ENCODE measurements at places on chromosomes 16 and 17.

- no peak for DNase-seq
Observed at GRCh38 chr16:69724414-69724873, 1.9 kb downstream of the NQO1 start.

- DNase-seq, result no peak
Observed at GRCh38 chr17:66255527-66255971, 26.3 kb upstream of the APOH start.

DNA sequence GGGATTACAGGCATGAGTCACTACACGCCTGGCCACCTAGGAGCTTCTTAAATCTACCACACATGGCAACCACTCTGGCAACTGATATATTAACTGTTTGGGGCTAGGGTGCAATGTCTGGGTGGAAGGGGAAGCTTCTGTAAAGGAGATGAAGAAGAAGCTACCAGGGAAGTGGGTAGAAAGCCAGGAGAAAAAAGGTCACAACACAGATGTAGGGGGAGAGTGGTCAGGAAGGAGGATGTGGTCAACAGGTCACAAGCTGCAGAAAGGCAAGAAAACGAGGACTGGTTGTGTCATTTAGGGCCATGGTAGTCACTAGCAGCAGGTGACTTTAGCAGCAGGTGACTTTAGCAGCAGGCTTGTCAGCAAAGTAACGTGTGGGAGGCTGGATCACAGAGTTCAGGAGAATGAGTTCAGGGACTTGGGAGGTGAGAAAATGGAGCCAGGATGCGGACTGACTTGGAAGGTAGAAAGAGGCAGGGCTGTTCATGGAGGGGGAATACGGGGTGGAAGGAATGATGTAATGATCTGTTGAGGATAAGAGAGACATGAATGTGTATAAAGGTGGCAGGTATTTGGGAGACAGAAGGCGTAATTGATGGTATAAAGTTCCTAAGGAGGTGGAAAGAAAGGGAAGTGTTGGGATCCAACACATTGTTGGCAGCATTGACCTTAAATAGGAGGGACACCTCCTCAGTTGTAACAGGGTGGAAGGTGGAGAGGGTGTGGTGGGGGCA is 16.3 kb upstream of the WFIKKN2 start:
- DNase-seq, result no peak

DNA sequence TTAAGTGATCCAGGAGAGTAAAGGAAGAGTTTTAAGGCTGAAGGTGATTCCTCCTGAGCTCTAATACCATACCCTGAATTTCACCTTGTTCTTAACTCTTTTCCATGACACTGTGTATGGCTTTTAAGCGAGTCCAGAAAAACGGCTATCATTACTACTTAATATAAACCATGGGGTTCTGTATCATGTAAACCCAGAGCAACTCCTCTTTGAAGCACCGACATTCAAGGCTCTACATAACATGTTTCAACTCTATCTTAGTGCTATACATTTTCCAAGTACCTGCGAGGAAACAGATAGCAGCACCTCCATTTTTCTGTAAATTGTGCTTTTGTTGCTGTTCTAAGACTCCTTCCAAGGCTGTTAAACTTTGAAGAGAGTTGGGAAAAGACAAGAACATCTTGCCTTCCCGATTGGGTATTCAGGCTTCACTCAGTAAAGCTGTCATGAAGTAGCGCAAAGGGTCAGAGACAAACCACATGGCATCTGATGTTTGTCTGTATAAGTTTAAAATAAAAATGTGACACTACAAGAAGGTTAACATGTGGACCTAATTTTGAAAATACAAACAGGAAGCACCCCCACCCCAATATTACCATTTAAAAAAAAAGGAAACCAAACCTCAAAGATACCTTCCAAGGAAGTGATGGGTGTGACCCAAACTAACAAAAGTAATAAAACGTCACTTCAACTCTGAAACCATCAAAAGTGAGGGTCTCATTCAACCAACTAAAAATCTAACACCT is 3.9 kb downstream of the STAT5B start:
- no peak for DNase-seq

DNA sequence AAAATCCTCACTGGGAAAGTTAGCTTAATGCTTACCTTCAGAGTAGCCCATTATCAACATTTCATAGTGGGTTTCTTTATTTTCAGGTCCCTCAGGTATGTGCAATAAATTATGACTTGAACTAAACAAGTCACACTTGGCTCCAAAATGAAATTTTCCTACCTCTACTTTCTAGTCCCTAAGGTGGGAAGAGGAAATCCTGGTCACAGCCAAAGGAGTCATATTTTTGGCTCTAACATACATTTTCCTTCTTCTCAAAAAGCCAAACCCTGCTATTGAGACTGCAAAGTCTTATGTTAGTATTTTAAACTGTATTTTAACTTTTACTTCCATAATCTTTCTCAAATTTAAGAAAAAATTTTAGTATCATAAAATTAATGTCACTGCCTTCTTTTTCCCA is 128.9 kb downstream of the BRIP1 start:
- DNase-seq, result no peak

DNA sequence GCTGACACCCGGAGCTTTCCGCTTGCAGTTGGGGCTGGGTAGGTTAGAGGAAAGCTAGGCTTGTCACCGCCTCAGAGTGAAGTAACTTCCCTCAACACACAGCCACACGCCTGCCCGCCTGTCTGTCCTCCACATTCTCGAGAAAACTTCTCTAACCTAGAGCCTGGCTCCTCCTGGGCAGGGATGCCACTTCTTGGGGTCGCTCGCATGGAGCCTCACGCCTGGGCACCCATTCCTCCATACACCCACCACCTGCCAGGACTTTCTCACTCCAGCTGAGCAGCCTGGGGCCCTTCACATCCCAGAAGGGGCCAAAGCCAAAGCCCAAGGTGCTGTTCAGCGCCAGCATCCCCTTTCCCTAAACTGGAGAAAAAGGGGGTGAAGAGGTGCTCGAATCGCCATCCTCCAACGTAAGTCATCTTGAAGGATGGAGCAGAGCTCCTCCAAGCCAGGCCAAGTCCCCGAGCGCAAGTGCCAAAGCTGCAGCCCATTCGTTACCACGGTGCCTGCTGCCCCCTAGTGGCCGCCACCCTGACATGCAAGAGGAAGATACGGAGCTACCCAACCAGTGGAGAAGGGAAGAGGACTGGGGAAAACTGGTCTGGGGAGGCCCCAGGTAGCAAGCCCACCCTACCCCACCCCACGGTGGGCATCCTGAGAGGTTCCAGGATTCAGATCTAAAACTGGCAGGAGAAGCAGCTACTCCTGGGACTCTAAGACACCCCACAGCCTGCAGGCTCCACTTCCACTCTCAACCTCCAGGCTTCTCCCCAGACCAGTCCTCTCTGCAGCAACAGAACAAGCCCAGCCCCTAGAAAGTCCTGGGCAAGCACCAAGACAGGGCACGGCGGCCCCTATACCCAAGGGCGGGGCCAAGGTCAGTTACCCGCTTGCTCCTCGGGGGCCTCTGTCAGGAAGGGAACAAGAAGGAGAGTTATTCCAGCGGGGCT is 63.1 kb downstream of the MYO18A start:
- DNase-seq, result no peak

DNA sequence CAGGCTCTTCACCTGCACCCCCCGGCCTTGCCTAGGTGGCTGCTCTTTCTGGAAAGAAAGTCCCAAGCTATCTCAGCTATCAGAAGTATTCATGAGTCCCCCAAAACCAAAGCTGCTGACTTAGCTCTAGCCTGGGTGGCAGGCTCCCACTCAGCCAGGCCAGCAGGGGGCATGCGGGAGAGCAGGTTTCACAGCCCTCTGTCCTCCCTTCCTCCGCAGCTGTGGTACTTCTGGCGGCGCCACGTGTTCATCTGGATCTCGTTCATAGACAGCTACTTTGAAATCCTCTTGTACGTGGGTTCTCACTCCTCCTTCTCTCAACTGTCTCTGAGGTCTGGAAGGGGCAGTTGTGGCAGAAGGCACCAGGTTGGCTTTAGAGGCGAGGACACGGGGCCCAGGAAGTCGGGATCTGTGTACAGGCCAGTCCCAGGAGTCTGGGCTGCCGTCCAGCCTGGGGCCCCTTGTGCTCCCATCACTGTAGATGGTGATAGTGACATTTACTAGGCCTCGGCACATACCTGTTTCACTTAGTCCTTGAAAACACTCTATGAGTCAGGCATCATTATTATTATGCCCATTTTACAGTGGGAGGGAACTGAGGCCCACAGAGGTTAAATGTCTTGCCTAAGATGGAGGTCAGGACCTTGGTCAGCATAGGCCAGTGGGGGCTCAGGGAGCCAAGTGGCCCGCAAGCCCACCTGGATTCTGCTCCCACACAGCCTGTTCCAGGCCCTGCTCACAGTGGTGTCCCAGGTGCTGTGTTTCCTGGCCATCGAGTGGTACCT is 12.9 kb downstream of the TRPV2 start:
- DNase-seq, result no peak
